ENCODE measurements at places on chromosomes 1 and 21.

GRCh38 chr1:205676597-205676996 lies 3.7 kb downstream of the SLC45A3 start:
- no peak for DNase-seq

DNA sequence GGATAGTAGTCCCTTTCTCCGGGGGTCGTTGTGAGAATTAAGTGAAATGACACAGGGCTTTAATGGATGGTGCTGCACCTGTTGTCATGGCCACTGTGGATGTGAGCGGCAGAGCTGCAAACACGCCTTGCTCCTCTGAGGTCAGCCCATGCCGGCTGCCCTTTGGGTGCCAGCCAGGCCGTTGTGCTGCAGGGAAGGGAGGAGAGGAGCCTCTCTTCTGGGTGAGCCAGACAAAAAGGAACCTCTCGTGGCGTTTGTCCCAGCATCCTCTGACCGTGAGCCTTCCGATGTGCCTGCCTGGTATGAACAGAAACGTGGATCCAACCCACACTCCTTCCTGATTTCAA lies 383.0 kb upstream of the VAMP3 start:
- no peak for DNase-seq

DNA sequence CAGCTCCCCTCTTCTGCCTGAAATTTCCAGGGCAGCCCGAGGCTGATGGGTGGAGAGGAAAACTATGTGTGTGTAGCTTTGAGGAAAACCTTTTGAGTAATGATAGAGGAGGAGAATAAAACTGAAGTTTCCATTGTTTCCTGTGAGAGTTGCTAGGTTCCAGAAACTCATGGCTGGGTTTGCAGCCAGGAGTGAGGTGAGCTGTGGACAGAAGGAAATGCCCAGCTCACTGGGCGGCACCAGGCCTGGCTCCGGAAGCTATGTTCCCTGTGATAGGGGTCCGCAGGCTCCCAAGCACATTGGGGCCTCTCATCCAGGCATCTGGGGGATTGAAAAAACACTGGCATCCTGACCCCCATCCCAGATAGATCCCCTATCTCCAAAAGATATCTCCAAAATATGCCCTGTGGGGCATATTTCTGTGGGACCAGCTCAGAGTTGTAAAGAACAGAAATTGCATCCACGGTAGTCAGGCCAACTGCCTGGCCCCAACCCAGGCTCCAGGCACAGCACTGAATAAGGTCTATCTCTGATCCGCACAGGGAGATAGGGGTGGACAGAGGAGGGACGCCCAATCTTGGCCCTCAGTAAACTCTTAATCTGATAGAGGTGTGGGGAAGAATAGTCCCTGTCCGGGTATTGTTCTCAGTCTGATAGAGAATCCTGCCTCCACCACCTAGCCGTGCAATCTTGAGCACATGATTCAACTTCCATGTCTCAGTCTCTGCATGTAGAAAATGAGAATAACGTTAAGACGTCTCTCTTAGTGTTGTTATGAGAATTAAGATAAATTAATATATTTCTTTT lies 1.8 kb upstream of the HSPG2 start:
- peak; percentile 64 for DNase-seq

DNA sequence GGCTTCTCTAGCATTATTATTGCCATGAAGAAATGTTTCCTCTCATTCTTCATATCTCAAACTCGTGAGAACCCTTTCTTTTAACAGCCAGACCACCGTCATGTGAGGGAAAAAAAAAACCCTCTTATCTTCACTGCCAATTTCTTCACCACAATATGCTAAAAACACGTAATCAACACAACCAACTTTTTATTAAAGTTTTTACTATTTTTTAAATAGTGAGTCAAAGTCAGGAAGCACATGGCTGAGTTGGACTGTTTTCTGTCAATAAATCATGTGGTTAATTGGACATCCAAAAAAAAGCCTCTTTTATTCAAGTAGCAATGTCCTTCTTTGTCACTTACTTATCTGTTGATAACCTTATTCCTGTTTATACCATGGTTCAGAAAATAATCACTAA lies 55.9 kb upstream of the SAMD13 start:
- no peak for DNase-seq

- DNase-seq = peak; percentile 28
Observed at GRCh38 chr1:89687254-89687653, 54.3 kb downstream of the LRRC8C start.

DNA sequence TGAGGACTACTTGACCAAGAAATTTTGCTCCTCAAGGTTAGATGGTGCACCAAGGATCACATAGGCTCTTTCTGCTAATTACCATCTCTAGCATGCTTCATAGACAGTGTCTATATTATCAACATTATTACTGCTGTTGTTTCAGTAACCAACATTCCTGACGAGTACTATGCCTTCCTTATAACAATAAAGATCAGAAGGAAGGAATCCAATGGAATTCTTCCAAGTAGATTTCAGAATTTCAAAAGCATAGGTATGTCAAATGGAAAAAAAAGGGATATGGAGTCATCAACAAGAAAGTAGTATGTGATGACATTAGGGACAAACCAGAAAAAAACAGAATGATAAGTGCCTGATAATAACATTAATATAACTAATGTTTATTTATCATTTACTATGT lies 39.6 kb upstream of the LPGAT1 start:
- peak; percentile 15 for DNase-seq

DNA sequence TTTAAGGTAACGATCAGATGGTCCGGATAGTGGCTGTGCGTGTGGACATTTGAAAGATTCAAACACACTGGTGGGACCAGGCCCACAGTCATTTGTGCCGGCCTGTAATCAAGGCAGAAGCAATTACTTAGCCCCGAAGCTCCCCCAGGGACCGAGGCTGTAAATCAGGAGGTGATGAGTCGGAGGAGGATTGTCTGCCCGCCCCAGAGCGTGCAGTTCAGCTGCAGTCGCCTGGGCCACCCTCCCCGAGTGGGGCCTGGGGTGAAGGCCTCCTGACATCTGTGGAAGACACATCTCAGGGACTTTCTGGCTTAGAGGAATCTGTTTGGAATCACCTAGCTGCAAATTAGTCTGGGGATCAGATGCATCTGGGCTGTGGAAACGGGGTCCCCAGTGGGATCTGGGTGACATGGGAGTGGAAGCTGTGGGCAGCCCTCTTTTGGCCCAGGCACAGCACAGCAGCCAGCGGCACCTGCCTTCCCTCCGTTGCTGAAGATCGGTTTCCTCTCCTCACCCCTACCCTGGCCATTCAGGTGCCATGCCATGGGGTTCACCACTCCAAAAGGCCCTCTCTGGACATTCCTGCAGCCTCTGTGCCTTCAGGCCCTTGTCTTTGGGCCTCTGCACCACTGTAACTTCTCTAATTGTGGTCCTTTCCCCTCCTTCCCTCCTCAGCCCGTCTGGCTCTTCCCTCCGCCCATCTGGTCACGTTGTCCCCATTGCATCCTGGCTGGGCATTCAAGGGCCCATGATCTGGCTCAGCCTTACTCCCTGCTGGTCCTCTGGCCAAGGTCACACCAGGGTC lies 25.7 kb downstream of the LHX4 start:
- no peak for DNase-seq

DNA sequence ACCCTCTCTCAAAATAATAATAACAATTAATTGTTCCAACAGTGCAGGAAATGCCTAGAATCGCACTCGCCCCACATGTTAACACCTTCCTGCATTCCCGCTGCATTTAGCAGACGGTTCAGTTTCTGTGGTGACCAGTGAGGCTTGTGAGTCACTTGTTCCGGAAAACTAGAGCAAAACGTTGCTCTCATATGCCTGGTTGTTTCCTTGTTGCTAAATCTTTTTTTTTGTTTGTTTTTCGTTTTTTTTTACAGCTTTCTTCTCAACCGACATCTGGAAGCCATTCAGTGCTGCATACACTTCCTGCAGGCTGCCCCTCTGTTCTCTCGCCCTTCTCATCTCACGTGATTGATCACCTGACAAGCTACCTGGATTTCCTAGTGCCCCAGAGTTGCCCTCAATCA lies 56.9 kb upstream of the TMPRSS2 start:
- DNase-seq = peak; percentile 91

DNA sequence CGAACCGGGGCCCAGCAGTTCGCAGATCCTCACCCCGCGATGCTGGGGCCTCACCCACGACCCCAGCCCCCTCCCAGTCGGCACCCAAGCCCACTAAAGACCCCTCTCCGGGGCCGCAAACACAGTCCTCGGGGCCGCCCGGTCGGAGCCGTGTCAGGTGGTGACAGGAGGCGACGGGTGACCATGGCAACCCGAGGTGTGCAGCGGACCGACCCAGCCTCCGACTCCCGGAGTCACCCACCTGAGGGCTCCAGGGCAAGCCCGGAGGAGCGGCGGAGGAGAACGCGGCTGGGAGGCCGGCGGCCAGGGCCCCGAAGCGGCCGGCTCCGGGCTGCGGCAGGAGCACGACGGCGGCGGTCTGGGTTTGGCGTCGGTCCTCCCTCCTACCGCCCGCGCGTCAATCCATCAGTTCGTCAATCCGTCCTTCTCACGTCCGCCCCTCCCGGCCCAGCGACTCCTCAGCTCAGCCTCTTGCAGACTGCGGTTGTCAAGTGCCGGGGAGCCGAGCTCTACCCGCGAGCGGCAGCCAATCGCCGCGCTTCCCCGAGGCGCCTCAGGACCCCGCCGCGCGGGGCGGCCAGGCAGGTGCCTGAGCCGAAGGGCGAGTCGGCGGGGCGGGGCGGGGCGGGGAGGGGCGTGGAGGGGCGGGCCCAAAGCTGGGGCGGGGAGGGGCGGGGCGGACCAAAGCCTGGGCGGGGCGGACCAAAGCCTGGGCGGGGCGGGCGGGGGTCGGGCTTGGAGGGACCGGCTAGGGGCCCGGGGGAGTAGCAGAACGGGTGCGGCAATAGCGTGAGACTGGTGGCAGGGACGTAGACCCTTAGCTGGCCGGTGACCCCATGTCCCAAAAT lies at the start of gene WDR47:
Gene WDR47 (minus strand): TSS at position 482 of the 848 bp plus-strand sequence. CDS start 18,590 bp downstream, outside the sequence.
- DNase-seq = peak; percentile 98

DNA sequence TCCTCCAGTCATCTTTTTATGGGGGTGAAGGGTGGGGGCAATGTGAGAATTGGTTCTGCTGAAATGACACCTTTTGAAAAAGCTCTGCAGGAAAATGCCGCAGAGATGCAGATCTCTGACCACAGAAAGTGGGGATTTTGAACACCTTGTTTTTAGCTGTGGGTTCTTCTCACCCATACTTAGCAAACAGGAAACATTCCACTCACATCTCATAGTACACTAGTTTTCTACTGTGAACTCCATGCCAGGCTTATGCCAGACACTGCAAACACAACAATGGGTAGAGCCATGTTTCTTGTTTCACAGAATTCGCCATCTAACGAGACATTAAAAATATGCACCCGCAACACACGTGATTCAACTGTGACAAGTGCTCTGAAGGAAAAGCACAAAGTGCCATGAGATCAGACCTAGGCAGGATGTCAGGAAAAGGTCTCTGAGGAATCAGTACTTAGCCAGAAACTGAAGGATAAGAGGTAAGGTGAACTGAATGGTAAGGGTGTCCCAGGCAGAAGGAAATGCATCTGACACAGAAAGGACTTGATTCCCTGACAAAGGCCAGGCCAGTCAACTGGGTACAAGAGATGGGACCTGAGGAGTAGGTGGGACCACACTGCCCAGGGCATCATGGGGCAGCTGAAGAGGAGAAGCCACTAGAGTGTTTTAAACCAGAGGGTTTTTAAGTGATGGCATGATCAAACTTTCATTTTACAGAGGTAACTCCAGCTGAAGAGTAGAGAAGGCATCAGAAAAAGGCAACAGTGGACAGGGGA lies 83.8 kb upstream of the JAK1 start:
- no peak for DNase-seq

DNA sequence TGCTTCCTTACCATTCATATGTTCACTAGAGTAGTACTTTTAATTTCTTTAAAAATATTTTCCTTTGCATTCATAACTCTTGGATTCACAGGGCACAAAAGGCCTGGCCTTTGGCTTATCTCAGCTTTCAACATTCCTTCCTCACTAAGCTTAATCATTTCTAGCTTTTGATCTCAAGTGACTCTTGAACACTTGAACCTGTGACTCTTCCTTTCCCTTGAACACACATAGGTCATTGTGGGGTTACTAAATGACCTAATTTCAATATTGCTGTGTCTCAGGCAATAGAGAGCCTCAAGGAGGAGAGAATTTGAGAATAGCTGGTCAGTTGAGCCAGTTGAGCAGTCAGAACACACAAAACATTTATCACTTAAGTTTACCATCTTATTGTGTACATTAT lies 49.9 kb downstream of the COL11A1 start:
- no peak for DNase-seq

- peak; percentile 77 for DNase-seq
Observed at GRCh38 chr1:172002725-172003345, 161.5 kb downstream of the DNM3 start.

- no peak for DNase-seq
Observed at GRCh38 chr1:38788341-38789336, 70.9 kb downstream of the RRAGC start.

DNA sequence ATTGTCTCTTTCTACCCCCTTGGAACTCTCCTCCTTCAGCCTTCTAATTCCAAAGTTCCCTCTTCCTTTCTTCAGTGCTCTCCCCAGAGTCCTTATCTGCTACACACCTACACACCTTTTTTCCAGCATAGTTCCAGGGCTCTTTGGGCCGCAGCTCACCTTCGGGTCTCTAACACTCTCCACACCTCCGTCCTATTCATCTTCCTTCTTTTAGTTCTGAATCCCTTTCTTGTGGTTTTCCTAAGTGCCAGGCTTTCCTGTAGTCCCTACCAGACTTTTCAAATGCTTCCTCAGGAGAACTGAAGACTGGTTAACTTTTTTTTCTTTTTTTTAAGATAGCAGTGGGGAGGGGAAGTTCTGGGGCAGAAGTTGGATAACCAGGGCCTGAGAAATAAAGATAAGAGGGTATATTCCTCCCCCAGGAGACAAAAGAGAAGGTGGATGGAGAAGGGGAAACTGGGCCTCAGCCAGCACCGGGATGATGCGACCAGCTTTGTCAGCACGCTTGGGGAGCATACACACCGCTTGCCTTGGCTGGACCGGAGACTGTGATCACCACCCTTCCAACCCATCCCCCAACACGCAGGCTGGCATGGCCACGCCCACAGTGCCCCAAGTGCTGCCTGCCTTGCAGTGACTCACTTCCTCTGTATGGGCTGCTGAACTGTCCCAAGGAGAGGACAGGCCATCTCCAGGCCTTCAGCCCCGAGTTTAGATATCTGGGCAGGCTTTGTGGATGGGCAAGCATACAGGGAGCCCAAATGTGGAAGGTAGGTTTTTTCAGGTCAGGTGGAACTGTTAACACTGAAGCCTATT lies 2.5 kb upstream of the CERS2 start:
- peak; percentile 74 for DNase-seq

GRCh38 chr1:93979040-93979717 lies 69.9 kb upstream of the GCLM start:
- no peak for DNase-seq

DNA sequence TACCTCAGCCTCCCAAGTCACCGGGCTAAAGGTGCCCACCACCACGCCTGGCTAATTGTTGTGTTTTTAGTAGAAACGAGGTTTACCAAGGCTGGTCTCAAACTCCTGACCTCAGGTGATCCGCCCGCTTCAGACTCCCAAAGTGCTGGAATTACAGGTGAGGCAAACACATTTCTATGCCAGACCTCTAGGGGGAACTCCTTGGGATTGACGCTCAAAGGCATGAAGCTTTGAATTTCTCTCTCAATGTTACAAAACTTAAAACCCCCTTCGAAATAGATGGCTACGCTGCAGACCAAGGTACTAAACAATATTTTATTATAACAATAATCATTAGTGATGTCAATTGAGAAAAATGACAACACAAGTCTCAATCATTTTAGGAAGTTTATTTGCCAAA lies 330.0 kb downstream of the SETD4 start:
- no peak for DNase-seq

- DNase-seq = peak; percentile 91
Observed at GRCh38 chr1:196997423-196997822, 20.1 kb downstream of the CFHR5 start.

GRCh38 chr1:235834620-235835019 lies 32.1 kb downstream of the LYST start:
- no peak for DNase-seq
